ENCODE measurements at places on chromosomes 7 and 10. TPM values are rescaled to one million over a fixed set of nuclear protein-coding genes. Genes with fewer than 3 reads are reported as not detected.

The TMEM229A gene
- not detected for total RNA-seq

DNA sequence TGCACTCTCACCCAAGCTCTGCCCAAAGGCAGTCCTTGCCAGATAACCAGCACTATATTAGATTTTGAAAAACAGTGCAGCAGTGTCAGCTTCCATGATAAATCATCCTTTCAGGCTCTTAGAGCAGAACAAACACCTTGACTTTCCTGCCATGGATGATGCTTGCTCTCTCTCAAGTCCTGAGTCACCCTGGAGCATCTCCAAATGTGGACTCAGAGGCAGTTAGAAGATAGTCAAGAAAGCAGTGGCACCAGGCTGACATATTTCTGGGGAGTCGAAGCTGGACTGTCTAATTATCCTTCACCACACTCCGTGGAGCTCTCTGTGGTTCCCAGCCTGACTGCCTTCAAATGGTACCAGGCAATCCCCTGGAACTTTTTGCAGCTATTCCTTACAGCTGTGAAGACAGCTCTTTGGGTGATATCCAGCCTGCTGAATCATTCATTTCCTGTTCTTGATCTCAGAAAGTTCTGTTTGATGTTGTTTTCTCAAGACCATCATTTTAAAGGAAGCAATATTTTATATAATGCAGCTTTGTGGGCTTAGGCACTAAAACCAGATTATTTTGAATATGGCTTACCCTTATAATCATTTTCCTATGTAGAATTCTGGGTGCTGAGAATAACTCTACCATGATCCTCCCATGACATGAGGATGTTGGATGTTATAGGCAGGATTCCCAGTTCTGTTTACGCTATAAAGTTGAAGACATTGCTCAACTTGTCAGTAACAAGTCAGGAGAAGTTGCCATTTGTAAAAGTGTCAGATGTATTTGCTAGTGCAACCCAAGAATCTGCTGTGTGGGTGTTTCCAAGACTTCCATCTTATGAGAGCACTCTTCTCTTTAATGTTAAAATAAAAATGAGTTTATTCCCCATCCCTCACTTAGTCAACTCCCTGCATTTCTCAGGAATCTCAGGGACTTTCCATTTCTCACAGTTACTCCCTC is 233.8 kb downstream of the C7orf25 start:
- H3K27me3 ChIP-seq, result no peaks in the 10 kb centered on the region
- peak; percentile 64 for DNase-seq
- no peaks in the 10 kb centered on the region for H3K36me3 ChIP-seq
- peaks cover 7% of the 10 kb centered on the region for H3K4me1 ChIP-seq
- no peak overlapping the region for H3K4me3 ChIP-seq
- H3K27ac ChIP-seq, result peak overlapping the region; percentile 32

- peaks cover 88% of the 10 kb centered on the region for H3K36me3 ChIP-seq
- no peaks in the 10 kb centered on the region for H3K27me3 ChIP-seq
- no peak for DNase-seq
- no peak overlapping the region for H3K4me3 ChIP-seq
- H3K4me1 ChIP-seq, result no peaks in the 10 kb centered on the region
Measured at GRCh38 chr7:128989961-128990360, 52.2 kb downstream of the IRF5 start.

GRCh38 chr7:80018941-80019808 is 115.5 kb upstream of the GNAI1 start:
- H3K27me3 ChIP-seq, result no peaks in the 10 kb centered on the region
- no peaks in the 10 kb centered on the region for H3K4me1 ChIP-seq
- peak; percentile 80 for DNase-seq
- H3K36me3 ChIP-seq, result no peaks in the 10 kb centered on the region
- H3K27ac ChIP-seq, result no peak overlapping the region
- H3K4me3 ChIP-seq, result no peak overlapping the region

DNA sequence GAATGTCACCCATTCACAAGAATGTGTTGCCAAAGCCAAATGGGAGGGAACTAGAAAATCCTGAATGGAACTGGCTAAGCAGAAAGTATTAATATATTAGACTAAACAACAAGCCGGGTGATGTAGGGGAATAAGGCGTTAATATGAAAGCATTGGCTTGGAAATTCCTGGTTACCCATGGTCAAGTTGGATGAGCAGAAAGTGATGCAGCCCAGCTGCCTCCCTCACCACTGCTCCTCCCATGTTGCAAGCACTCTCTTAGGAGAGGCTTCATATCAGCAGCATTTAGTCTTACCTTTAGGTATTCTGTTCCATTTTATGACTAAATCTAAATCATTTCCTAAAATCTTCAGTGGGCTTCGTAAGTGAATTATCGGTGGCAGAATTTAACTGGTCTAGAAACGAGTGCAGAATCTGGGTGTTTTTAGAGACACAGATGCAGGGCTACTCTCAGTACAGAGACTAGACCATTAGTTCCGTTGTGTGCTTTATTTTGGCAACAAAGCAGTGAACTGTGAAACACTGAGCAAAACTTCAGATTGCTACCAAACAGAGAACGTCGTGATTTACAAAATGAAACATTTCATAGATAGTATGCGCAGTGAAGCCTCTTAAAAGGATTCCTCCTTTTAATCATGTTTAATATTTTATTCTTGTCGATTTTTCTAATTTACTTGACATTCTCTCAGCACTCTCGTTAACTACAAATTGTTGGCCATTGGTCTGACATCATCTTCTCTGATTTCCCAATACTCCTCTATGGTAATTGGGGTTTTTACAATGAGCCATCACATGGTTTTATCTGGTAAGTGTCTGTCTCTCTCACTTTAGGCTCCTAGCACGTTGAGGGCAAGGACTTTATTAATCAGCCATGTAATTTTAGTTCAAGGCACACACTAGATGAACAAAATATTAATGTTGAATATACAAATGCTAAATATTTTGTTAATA is 22.0 kb upstream of the HGF start:
- H3K36me3 ChIP-seq, result no peaks in the 10 kb centered on the region
- no peak overlapping the region for H3K27ac ChIP-seq
- H3K4me3 ChIP-seq, result no peak overlapping the region
- DNase-seq, result no peak
- H3K4me1 ChIP-seq, result no peaks in the 10 kb centered on the region

All from stomach (tissue), 19 donors.